ENCODE measurements at places on chromosomes 1 and 21. TPM values are rescaled to one million over a fixed set of nuclear protein-coding genes. Genes with fewer than 3 reads are reported as not detected.

DNA sequence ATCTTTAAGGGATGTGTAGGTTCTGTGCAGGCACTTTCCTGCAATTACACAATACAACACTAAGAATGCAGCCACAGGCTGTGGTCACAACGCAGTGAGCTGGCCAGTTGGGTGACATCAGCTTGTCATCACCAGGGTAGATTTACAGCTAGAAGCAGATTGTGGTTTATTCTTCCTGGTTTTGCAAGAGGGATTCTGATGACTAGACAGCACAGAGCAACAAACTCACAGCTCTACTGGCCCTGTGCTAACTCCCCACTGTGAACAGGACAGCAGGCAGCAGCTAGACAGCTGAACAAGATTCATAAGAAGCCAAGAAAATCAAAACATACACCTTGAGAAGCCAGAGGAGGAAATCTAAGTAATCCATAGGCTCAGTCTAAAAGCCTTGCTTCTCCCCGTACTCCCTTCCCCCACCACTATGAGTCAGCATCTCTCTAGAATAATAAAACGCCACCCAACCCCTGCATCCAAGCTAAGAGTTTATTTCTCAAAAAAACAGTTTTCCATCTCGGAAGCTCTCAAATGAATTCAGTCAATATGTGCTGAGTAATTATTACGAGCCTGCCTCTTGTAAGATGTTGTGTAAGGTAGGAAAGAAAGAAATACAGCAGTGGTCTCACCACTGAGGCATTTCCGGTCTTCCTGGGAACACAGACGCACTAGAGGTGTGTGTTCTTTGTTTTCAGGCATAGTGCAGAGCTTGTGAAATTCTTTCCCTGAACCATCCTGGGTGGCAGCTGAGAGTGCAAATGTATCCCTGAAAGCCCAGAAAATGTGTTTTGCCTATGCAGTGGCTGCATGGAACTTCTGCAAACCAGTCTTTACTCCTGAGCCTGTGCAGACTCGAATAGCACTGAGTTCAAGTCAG lies 162.8 kb downstream of the NTPCR start:
- DNase-seq, result peak; percentile 76

Gene HES2
- total RNA-seq, result 1.1 TPM

GRCh38 chr1:66275083-66275482 lies 258.9 kb upstream of the SGIP1 start:
- DNase-seq, result no peak

GRCh38 chr1:50447961-50448360 lies 24.7 kb upstream of the DMRTA2 start:
- DNase-seq, result no peak

- DNase-seq, result no peak
Observed at GRCh38 chr1:223212441-223212840, 69.4 kb upstream of the TLR5 start.

- DNase-seq, result no peak
Observed at GRCh38 chr1:27773826-27774445, 917 bp downstream of the STX12 start.

DNA sequence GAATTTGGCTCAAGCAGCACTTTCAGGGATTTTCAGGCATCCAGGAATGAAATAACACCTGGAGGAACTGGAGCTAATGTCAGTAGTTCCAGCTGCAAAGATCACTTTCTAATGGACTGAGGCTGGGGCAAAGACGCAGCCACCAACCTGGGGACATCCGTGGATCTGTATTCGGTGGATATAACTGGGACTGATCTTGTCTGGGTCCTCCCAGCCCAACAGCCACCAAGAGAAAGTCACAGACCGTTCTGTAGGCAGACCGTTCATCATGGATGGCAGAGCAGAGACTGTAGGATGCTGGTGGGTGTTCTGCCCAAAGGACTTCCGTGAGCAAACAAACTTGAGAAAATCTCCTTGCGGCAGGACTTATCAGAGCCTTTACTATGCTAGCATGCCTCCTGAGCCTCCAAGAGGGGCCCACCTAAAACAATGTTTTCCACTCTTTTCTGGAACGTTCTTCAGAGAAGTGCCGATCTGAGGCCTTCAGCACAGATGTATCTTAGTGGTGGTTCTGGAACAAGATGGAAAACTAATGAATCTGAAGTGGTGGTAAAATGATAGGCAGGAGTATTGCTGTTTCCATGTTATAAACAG lies 86.1 kb upstream of the KLHDC7A start:
- DNase-seq, result no peak

DNA sequence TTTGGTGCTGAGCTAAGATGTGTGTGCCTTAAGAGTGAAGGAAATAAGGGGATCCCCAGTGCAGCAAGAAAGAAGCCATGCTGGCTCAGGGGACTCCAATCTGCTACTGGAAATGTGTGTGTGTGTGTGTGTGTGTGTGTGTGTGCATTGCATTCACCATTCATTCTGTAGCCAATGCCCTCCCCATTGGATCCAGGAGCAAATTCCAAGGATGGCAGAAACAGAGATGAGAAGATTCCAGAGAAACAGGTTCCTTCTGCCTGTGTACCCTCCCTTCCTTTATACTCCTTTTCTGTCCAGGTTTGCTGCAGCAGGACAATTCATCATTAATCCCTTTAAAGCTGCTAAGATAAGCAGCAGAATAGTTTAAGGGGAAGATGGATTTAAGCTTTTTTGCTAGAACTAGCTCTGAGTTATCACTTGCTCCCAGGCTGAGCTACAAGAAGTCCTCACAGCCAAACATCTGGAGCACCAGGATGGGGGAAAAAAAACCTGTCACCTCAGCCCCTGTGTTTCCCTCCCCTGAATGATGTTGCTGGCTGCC lies 3.2 kb downstream of the SLC6A17 start:
- no peak for DNase-seq

DNA sequence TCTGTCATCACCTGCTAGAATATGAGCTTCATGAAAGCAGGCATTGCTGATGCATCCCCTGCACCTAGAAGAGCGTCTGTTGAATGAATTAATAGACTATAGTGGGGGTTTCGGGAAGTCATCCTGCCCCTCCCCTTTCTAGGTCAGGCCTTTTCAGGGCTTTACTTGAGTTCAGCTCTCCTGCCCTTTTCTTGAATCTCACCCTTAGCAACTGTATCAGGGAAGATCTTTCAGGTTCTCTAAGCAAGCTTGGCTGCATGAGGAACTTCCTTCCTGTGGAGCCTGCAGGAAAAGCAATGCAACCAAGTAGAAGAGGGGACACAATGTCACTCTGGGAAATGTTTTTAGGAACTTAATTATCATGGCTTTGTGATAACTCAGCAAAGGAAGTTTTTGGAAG lies 27.2 kb upstream of the KIAA0040 start:
- no peak for DNase-seq

DNA sequence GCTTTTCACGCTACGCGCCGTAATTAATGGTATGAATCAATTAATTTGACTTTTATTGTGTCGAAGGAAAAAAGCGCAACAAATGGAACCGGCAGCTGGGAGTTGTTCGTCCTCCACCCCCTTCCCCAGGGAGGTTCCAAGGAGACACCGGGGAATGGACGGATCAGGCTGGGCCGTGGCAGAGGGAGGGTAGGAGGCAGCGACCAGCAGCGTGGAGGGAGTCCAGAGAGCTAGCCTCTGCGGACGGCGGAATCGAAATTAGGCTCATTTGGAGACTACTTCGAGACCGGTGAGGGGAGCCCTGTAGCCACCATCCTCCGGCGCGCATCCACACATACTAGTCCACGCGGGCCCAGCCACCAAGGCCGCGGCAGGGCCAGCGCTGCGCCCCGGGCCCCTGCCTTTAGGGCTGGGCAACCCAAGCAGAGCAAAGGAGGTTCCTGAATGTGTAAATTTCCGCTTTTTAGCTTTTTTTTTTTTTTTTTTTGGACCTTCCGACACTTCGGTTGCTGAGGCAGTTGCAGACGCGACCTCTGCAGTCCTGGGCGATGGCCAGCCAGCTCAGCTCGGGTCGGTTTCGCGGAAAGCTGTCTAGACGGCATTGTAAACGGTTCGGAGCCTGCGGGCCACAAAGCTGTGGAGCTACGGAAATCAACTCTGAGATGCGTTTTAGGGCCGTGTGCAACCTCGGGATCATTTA lies 2.2 kb upstream of the FOXD3 start:
- DNase-seq, result no peak

DNA sequence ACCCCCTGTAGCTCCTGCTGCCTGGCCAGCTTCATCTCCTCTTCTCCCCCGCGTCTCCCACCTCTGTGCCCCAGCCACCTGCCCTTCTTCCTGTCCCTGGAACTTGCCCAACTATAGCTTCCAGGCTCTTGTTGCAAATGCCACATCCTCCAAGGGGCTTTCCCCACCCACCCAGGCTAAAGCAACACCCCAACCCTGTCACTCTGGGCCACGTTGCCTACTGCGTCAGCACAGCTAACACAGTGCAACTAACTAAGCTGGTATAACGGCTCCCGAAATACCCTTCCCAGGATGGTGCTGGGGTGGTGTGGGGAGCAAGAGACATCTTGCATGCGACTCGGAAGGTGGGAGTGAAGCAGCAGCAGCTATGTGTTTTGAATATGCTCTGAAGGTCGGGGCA lies 19.7 kb downstream of the CAMK2N1 start:
- no peak for DNase-seq

DNA sequence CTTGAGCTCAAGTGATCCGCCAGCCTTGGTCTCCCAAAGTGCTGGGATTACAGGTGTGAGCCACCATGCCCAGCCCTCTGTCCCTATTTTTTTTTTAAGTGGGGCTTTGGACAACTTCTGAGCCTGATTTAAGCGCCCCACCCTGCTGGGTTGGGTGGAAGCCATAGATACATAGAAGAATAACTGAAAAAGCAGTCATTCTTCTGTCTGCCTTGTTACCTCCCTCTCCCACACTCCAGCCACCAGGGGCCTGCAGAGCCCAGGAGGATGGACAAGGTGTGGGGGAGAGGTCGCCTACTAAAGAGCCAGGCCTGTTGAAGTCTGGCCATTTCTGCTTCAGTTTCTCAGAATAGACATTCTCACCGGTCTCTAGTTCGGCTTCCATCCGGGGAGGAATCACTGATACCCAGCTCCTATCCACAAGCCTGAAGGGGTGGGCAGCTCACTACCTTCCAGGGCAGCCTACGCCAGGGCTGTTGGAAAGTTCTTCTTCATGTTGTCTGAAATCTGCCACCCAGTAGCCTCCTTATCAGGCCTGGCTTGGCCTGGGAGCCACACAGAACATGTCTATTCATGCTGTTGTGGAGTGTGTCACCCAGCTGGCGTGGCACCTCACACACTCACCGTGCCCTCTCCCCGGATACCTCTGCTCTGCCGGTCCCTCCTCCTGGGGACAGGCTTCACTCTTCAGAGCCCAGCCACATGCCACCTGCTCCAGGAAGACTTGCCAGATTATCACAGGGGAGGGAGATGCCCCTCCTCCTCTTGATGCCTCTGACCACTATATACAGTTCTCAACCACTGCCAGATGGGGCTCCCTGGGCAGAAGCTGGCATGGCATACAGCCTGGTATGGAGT lies 27.7 kb downstream of the KNCN start:
- no peak for DNase-seq

GRCh38 chr1:220701974-220702373 lies 11.8 kb downstream of the C1orf115 start:
- no peak for DNase-seq

DNA sequence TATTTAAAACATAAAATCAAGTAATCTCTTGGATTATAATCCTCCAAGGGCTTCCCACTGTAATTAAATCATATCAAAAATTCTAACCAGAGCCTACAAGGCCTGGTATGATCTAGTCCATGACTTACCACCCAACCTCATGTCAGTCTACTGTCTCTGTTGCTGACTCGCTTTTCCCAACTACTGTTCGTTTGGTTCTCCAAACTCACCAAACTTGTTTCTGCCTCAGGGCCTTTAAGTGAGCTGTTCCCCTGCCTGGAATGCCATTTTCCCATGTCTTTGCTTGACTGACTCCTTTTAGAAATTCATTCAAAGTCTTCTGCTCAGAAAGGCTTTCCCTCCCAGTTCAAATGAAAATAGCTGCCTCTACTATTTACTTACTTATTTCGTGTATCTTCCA lies 95.9 kb downstream of the ZC3H11B start:
- no peak for DNase-seq

GRCh38 chr1:197632005-197632404 lies 143.3 kb downstream of the DENND1B start:
- no peak for DNase-seq

Measured in SK-MEL-5 (cell line).